Immature natural killer cell (primary cell): ENCODE measurements at places on chromosomes 3 and 15. TPM values are rescaled to one million over a fixed set of nuclear protein-coding genes. Genes with fewer than 3 reads are reported as not detected.

- no peak for DNase-seq
Observed at GRCh38 chr3:178465260-178466180, 70.7 kb upstream of the KCNMB2 start.

- no peak for DNase-seq
Observed at GRCh38 chr3:67327582-67327981, 326.8 kb downstream of the SUCLG2 start.

GRCh38 chr3:30618526-30618925 lies 12.1 kb downstream of the TGFBR2 start:
- no peak for DNase-seq

The CYP1A2 gene
- polyA plus RNA-seq: not detected
